ENCODE measurements at places on chromosomes 2 and 18.

GRCh38 chr2:196927376-196928225 lies 1.1 kb upstream of the PGAP1 start:
- no peak for DNase-seq

DNA sequence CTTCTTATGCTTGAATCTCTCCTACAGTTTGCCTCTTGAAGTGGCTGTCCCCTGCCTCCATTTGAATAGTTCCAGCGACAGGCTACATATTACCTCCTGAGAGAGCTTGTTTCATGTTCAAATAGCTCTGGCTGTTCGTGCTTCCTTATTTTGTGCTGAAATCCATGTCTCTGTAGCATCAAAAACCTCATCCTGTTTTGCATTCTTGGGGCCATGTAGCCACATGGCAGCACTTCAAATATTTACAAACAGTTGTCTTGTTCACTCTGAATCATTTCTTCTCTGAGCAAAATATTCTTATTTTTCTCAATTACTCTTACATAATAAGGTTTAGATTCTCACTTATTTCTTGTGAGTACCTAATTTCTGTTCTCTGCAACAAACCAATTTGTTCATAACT lies 1243.1 kb upstream of the NXPH2 start:
- no peak for DNase-seq

- no peak for DNase-seq
Measured at GRCh38 chr2:71417300-71418202, 35.8 kb upstream of the DYSF start.

DNA sequence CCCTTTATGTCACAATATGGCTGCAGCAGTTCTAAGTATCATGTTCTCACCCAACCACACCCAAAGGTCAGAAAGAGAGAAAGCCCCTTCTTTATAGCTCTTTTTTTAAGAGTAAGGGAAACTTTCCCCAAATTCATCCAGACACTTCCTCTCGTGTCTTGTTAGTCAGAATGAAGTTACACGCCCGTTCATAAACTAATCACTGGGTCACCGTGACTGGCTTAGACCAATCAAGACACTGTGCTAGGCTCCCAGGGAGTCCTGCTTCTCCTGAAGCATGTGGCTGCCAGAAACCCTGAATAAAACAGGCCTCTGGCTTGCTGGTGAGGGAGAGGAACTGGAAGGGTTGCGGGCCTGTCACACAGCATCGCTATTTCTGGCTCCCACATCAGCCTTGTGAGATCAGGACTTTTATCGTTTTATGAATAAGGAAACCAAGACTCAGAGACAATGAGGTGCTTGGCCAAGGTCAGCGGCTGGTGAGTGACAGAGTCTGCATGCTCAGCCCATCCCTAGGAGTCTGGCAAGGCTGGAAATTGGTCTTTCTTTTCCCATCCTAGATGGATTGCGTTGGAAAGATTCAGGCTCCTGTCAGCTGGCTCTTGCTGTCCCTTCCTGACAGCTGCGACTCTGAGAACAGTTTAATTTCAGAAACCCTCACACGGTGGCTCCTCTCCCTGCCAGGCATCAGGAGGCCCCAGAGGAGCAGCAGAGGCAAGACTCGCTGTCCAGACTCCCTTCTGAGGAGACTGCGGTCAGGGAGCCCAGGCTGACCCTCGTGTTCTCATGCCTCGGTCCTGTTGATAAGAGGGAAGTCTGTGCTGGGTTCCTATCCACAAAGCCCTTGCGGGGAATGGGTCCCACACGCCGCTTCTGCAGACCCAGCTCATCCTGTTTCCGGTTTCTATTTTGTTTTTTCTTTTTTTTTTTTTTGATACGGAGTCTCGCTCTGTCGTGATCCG lies 104.5 kb upstream of the TAF1B start:
- no peak for DNase-seq

- DNase-seq = no peak
Measured at GRCh38 chr18:24115628-24116027, 23.2 kb upstream of the CABYR start.

- DNase-seq = no peak
Measured at GRCh38 chr2:144550911-144551310, 31.0 kb upstream of the ZEB2 start.

- DNase-seq = no peak
Measured at GRCh38 chr2:134402410-134402809, 148.5 kb downstream of the MGAT5 start.

- no peak for DNase-seq
Measured at GRCh38 chr2:56757884-56758545, 574.2 kb downstream of the CCDC85A start.

DNA sequence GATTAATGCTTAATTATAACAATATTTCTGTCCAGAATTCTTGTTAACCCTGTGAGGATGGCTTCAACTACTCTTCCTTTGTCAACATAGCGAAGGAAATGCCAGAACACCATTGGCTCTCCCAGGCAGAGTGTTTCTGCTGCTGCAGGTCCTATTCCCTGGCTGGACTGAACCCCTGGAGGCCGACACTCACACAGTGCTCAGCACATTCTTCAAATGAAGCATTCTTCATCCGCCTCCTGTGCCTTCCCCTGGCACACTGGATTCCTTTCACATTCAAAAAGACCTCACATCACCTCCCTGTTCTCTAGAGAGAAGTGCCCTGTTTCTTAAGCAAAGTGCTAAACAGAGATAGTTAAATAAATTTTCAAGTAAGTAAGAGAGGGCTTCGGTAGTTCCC lies 187.3 kb upstream of the MSH6 start:
- no peak for DNase-seq

DNA sequence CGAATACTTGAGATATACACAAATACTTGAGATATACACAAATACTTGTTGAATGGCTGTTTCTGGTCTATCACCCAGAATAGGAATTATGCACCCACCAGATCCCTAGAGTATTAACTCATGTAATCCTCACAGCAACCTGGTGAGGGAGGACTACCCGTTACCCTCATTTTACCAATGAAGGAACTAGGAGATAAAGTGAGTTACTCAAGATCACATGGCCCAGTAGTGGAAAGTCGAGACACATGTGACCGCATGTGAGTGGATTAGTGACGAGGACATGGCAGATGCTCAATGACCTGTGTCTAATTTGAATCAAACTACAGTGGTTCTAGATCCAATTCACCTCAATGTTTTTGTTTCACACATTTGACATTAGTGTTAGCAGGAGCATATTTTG lies 2.4 kb downstream of the MOGAT1 start:
- no peak for DNase-seq

DNA sequence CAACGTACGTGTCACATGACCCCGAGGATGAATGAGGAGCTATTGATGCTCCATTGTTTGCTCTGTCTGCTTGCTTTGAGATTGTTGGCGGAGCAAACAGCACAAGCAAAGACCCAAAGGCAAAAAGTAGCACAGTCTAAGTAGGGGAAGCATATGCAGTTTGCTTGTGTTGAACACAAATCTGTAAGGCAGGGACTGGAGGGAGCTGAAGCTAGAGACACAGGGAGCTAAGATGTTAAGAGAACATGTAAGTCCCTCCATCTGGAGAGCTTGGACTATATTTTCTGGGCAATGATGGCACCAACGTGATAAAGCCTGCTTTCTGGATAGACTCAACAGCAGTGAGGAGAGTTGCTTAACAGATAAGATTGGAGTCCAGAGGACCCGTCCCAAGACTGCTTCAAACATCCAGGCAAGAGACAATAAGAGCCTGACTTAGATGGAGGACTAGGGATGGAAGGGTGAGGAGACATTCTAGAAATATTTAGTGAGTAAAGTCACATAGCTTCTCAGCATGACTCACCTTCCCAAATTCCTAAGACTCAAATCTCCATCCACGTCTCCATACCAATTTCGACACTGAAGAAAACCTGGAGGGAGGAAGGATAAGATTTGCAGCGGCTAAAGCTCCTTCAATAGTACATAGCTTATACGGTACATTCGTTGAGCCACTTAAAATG lies 88.1 kb upstream of the KLF7 start:
- no peak for DNase-seq

DNA sequence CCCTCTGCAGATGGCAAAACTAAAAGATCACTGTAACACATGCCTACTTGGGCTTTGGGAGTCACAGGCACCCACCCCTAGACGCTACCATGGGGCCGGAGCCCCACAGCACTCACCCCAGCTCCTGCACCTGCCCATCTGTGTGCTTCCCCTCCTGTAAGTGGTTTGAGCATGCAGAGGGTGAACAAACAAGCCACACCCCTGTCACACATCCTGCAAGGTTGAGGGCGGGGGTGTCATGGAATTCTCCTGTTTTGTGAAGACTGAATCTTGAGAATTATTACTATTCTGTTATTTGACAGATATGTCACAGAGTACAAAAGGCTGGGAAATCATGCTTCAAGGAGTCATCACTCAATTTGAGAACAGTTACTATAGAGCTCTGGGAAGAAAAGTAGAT lies 60.9 kb downstream of the RFTN2 start:
- no peak for DNase-seq

DNA sequence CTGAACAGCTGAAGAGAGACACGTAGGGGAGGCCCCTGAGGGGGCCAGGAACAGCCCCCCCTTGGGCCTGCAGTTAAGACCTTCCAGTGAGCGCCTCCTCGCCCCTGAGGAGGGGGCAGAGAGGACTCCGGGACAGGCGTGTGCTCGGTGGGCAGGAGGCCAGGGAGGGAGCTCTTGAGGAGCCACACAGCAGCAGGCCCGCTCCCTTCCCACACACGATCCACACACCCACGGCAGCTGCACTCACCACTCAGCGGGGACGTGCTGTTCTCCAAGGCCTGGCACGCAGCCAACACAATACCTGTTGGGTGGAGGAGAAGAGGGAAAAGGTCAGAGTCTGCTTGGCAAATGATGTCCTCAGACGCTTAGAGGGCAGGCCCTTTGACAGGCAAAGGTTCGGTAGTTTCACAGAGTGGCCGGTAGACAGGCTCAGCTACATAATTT lies 39.0 kb downstream of the TGFA start:
- DNase-seq = no peak

DNA sequence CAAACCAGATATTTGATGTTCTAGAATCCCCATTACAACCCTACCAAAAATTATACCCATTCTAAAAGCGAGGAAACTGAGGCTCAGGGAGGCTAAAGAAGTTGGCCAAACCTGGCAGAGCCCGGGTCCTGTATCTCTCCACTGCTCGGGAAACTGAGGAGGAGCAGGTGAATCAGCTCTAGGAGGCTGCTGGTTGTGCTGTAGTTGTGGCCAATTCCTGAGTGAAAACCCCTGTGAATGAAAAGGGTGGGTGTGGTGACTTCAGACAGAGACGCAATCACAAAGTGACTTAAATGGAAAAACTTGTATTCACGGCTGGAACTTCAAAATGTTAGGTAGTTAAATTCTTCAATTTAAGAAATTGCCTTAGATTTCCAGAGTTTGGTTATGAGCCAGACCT lies 105.7 kb upstream of the SEC11C start:
- no peak for DNase-seq

GRCh38 chr2:167853717-167854116 lies 393.7 kb downstream of the STK39 start:
- DNase-seq = no peak

DNA sequence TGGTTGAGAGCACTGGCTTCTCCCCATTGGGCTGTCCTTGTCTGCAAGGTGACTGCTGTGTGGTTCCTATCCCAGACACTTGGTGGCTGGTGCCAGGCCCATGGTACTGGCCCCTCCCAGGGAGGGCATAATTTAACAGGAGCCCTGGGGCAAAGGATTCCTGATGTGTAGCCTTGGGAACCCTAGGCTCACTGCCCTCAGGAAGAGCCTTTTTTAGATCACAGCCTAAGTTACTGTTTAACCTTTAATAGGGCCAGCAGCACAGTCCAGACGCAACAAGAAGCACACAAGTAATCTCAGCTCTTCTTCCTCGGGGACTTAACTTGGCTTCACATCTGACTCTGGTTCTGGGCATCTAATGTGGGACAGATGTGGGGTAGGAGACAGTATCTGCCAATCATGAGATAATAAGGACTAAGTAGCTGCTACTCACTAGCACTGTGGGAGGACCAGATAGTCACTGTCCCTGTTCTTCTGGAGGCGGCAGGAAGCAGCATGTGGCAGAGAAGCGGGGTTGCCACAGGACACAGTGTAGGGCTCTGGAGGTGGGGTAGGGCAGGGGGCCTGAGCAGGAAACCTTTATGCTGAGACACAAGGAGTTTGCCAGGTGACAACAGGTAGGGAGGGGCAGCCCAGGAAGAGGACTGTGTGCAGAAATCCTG lies 136.3 kb downstream of the TMEM17 start:
- DNase-seq = no peak

DNA sequence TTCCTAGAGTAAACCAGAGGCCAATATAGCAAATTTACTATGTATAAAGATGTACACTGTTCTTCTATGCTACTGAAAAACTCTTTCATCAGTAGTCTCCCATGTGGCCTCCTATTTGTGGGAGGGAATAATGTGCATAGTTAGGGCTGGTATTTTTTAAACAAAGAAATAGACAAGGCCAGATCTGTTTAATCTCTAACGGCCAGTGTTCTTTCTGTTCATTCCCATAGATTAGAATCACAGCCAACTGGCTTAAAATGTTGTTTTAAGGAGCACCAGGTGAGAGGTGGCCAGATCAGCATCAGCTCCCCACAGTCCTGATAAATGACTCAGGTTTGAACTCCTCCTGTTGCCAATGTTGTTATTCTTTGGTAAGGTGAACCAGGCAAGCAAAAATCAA lies 12.1 kb downstream of the LYPD6 start:
- DNase-seq = no peak

- no peak for DNase-seq
Measured at GRCh38 chr2:241844831-241845578, 13.7 kb downstream of the PDCD1 start.

GRCh38 chr18:46772357-46772756 lies 15.5 kb upstream of the ST8SIA5 start:
- DNase-seq = no peak

DNA sequence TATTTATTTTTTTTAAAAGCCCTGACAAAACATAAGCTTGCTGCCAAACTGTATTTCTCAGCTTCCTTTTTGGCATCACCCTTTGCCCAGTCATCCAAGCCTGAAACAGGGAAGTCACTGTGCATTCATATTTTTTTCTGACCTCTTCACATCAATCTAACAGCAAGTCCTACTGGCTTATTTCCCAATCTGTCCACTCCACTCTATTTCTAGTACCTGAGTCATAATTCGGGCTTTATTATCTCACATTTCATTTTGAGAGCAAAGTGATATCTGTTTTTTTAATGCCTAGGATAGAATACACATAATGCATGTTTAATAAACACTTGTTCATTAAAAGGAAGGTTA lies 5.1 kb downstream of the HNMT start:
- DNase-seq = no peak

DNA sequence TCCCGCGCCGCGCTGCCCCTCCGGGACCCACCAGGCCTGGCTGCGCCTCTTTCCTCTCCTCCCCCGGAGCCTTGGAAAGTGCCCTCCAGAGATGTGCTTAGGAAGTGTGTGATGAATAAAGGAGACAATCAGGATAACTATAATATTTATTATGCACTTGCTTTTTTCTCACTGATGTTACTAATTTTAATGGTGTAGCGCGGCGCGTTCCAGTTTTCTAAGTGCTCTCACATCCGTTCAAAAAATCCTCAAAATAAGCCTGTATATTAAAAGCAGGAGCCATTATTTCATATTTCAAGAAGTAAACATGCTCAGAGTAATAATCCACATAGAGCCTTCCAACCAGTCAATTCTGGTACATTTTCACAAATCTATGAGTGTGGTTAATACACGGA lies 941 bp upstream of the MPPE1 start:
- no peak for DNase-seq

- no peak for DNase-seq
Measured at GRCh38 chr2:157223624-157224205, 33.8 kb upstream of the GALNT5 start.

- no peak for DNase-seq
Measured at GRCh38 chr2:12286347-12286746, 430.4 kb upstream of the TRIB2 start.

GRCh38 chr2:136132825-136133155 lies 14.8 kb upstream of the CXCR4 start:
- DNase-seq = no peak

Measured in stimulated activated CD8-positive, alpha-beta memory T cell treated with anti-CD3 and anti-CD28 coated beads, Interleukin-4, amount 100 ng/mL, for 1 hour (primary cell).